Stimulated activated CD8-positive, alpha-beta memory T cell treated with anti-CD3 and anti-CD28 coated beads, Interleukin-4, amount 100 ng/mL, for 4 hours (primary cell): ENCODE measurements at places on chromosomes 5 and 9.

- no peak for DNase-seq
Observed at GRCh38 chr9:119092125-119092524, 277.1 kb downstream of the BRINP1 start.

DNA sequence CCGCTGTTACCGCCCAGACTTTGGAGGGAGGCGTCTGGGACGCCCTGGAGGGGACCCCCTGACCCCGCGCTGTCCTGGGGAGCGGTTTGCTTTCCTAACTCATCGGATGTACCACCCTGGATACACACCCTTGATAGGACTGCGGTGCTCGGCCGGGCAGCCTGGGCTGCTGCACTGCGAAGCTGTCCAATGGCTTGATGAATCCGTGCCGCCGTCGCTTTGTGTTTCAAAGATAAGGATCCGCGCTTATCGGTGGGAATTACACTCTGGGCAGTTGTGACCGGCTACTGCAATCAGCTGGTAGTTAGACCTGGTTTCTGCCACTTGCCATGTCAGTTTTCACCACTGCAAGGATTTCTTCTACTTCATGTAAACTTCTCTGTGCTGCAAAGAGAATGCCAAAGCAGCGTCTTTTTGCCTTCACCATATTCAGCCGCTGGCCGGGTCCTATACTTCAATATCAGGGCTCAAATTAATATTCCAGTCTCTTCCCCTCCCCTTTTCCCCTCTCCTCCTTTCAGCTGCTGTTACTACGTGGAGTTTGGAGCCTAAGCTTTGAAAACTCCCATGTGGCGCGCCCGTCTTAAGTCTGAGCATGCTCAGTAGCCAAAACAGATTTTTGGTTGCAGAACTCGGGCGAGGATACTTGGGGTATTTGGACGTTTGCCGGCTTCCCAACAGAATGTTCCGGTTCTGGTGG is 727 bp downstream of the SMAD5 start:
- no peak for DNase-seq

DNA sequence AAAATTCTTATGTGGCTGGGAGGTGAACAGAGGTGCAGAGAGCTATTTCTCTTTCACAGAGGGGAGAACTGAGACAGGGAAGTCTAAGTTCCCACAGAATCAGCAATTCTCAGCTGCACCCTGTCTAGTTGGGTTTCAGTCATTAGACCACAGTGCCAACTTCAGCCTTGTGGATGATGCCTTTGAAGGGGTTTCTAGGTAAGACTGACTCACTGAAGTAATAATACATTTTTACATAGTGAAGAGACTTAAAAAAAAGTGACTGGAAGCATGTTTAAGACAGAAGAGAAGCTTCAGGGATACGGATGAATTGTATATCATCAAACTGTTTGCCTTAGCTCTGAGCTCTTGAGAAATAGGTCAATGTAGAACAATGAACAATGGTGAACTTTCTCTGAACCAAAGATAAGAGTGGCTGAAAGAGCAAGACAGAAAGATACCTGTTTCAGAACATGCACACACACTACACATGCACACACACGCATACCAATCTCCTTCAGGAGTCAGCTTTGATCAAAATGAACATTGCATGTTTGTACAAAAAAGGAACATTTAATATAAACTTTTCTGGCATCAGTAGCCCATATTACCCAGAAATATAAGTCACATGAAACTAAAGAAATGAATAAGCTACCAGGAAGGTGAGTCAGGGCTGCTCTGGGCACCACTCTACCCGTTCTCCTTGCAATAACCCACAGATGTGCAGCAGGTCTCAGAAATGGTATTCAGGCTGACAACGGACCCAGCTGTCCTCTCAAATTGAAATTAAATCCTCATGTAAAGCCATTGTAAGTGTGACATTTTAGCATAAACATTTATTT is 12.6 kb upstream of the FYB1 start:
- DNase-seq = no peak

DNA sequence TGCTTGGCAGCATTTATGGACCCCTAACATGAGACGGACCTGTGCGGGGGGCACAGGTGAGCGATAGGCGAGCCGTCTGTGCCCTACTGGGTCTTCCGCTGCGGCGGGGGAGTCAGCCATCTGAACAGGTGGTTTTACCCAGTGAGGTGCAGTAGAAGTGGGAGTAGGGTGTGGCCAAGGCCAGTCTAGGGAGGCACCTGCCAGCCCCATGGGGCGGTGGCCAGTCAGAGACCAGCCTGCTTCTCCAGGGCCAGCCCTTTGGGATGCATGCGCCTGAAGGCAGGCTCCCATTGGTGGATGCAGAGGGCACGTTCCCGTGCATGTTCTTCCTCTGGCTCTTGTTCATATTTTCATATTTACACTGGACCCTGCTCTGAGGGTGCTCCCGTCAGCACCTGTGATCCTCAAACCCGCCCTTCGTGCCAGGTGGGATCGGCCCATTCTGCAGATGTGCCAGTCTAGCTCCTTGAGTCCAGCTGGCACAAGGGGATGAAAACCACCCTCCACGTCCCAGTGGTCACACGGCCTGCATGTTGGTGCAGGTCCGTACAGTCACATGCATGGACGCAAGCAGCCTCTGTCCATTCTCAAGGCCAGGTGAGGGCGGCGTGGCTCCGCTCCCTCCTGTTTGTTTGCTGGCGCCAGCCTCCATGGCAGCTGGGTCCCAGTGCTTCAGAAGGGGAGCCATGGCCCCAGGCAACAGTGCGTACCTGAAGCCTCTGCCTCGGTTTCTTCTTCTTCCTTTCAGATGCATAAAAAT is 9.0 kb downstream of the COL5A1 start:
- no peak for DNase-seq

DNA sequence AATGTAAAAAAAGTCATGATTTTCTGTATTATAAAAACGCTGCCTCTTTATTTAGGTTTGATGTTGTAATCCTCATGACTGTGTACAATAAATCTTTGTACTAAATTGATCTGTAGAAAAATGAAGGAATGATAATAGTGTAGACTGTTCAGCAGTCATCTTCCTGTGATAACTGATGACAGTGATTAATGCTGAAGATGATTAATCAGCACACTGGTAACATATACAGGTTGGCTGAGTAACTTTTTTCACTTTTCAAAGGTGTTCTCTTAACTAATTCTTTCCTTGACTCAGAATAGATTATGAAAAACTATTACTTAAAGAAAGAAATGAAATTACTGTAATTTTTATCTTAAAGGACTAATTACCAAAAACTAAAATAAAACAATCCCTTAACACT is 122.5 kb downstream of the RFX3 start:
- DNase-seq = no peak
